ENCODE measurements at places on chromosomes 5 and 9.

DNA sequence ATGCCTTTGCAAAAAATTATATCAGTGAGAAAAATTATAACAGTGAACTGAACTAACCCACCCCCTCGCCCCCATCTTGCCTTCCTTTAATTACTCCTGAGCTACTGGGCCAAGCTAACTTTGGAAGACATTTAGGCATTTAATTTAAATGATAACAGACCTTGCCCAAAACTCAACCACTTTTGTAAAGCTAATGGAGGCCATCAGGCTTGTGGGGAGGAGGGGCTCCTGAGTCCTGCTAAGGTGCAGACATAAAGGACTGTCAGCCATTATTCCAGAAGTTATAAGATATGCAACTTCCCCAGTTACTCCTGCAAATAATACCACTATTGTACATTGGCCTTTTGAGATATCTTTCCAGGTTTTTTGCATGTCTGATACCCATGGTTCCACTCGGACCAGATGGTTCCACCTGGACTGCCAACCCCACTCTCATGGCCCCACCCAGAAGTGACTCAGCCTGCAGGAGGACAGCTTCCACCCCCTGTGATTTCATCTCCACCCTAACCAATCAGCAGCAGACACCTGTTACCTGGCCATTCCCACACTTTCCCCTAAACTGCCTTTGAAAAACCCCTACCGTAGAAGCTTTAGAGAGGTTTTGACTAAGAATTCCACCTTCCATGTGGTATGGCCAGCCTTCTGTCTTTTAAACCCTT lies 805.4 kb upstream of the CDH6 start:
- DNase-seq = no peak

GRCh38 chr5:154518438-154518867 lies 40.4 kb upstream of the HAND1 start:
- no peak for DNase-seq

DNA sequence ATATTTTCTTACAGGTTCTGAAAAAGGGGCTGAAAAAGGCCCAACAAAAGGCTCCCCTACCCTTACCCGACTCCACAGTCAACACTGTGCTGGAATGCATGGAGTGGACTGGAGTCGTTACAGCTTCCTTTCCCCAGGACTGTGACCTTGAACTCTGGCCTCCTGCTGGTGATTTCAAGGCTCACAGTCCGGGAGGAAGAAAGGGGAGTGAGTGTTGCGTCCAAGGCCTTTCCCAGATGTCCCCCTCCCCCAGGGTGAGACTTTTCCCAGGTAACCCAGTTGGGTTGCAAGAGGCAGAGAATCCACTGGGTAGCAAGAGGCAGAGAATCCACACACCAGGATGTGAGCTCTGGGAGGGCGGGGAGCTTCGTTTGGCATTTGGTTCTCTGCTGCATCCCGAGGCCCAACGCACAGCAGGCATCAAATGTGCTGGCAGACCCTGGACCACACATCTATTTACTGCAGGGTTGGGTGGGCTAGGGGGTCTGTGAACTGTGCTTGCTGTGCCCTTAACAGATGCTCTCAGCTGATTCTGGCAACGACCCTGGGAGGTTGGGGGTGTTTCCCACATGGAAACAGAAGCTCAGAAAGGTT lies 37.5 kb downstream of the FABP6 start:
- no peak for DNase-seq

GRCh38 chr5:172762214-172763119 lies 8.5 kb downstream of the DUSP1 start:
- no peak for DNase-seq

- peak; percentile 6 for DNase-seq
Measured at GRCh38 chr5:154157483-154158378, 32.8 kb upstream of the GALNT10 start.

DNA sequence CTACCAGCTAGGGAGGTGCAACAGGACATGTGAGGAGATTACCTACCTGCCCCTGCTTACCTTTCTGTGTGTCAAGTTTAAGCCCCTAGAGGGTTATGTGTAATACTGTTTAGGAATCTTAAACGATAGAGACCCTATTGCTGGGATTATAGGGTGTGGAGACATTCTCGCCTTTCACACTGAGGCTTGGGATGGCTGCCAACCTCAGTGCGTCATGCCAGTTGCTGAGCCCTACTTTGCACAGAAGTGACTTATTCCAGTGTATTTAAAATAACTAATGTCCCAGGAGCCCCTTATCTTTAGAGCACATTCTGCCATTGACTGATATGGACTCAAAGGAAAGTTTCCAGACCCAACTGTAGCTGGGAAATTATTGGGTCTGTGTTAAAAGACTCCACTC lies 76.6 kb upstream of the XPA start:
- DNase-seq = no peak

DNA sequence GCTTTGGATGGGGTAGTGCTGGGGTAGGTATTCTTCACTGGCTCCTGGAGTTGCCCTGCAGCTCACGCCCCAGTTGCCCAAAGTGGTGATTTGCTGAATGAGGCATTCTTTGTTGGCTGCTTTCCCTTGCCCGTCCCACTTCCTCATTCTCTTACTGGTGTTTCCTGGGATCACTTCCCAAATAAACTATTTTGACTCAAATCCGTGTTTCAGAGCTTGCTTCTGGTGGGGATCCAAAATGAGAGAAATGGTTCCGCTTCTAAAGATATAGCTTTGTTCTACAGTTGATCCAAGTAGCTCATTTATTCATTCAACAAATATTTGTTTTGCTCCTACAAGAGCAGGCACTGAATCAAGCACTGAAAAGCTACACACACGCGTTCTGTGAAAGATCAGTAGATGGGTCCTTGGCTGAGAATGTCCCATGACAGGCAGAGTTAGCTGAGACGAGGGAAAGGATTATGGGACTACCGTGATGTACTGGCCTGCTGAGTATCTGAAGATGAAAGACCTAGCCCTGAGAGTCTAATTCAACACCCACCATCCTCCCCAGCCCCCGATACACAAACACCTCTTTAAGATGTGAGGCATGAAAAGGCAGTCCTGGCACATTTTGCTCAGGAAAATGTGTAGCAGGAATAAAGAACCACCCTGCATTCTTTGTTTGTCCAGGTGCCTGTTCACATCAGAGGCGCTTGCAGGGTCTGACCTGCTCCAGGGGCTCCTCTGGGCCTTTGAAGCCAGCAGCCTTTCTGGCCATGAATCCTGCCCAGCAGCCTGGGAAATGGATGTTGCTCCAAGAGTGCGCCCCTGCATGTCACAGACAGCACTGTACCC lies 143.1 kb upstream of the RANBP3L start:
- no peak for DNase-seq

DNA sequence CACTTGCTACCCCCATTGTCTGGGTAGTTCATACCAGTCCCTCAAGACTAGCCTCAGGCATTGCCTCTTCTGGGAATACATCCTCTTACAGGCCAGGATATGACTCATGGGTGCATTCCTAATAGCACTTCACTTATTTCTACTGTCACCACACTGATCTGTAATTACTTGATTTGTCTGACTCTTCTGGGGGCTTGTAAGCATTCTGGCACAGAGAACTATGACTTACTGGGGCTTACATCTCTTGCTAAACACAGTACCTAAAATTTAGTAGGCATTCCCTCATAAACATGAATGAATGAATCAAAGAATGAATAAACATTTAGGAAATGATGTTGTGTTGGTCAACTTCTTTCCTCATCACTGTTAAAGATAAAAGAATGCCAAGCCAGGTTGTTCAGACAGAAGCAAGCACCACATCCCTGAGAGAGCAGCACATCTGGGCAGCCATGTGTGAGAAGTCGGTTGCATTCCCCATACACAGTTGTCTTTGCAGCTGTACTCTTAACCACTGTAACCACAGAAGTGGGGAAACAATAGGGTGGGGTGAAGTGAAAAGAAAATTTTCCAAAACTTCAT lies 27.6 kb downstream of the IL7R start:
- DNase-seq = no peak

DNA sequence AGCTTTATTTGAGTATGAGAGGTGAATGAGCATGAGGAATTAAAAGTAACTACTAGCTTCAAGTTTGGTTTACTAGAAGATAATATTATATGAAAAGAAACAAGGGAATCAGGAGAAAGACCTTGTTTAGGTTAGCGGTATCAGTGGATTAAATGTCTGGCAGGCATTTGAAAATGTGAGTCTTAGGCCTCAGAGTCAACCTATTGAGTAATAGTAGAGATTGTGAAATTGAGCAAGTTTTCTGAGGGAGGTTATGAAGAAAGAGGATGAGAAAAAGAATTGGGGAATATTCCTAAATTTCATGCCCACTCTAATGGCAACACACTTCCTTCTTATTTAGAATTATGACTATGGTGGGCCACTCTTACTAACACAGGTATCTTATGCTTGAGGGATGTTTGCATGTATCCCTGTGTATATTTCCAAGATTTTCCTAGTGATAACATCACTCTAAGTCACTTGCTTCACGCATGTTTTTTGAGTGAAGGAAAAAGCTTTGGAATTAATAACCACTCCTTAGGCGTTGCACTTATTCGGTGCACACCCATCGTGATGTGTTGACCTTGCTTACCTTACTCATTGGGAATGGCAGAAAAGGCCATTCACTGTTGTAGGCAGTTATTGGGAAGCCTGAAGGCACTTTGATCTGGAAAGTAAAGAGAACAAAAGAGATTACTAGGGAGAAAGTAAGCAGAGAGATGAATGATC lies 8.2 kb upstream of the ELL2 start:
- no peak for DNase-seq

DNA sequence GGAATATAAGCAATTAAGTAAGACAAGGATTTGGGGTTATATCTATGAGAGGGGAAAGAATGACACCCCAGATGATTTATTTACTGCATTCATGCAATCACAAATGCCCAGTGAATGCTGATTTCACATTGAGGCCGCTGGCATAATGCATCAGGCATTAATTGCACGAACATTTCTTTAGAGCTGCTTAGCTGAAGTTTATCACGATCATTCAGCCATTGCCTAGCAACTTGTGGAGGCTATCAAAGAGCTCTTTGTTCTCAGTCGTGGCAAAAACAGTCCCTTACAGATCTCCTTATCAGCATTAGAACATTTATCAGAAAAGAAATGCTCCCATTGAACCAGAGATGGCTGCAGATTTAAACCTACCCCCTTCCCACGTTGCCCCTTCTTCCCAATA lies 88.7 kb upstream of the PRRC1 start:
- DNase-seq = no peak

GRCh38 chr9:124198331-124198730 lies 59.4 kb upstream of the NEK6 start:
- no peak for DNase-seq

DNA sequence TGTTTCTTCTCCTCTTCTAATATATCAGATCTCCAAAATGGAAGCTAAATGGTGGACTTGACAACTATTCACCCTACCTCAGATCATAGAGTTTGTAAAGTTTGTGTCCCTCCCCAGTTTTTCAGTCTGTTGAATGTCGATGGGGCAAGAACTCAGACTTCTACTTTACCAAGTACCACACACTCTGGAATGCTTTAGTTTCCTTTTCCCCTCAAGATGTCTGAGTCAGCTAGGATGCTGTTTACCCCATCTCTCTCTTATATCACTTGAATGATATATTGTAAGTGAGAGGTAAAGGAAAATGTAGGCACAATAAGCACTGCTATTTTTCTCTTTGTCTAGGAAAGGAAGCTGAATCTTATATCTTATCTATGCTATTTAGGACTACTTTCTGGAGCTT lies 25.9 kb upstream of the TAL2 start:
- DNase-seq = no peak

DNA sequence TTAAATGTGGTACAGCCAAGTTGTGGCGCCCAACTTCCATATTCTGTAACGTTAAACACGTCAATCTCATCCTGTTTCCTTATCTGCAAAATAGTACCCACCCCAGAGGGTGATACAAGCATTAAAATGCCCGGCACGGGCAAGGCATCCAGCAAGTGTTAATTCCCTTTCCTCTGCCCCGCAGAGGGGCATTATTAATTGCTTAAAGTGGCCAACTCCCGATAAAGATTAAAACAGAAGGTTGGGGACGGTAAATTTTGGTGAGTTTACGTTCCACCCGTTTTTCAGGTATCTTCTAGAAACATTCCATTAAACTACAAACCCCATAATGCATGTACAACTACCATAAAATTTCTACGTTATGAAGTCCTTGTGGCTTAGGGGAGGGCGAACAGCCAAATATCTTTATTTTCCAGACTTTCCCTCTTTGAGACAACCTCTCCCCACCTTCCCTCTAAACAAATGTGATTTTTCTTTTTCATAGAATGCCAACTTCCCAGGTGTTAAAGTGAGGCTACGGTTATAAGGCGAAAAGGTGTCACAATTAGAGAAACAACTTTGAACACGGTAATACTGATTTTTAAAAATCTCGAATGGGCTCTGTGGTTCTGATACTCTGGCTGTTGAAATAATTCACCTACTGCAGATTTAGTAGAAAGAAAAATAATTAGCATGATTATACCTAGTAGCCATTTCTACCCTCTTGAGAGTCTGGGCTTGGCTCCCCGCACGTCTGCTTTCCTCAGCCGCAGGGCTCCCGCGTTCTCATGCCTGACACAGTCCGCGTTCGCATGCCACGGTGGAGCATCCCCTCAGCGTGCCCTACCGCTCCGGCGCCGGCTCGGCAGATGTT lies 1.2 kb upstream of the GPBP1 start:
- DNase-seq = peak; percentile 60

- no peak for DNase-seq
Measured at GRCh38 chr5:15007646-15008045, 136.1 kb upstream of the ANKH start.

GRCh38 chr9:123395276-123395688 lies 39.3 kb downstream of the CRB2 start:
- DNase-seq = no peak

- DNase-seq = no peak
Measured at GRCh38 chr9:84139296-84140070, 158.9 kb downstream of the RMI1 start.

DNA sequence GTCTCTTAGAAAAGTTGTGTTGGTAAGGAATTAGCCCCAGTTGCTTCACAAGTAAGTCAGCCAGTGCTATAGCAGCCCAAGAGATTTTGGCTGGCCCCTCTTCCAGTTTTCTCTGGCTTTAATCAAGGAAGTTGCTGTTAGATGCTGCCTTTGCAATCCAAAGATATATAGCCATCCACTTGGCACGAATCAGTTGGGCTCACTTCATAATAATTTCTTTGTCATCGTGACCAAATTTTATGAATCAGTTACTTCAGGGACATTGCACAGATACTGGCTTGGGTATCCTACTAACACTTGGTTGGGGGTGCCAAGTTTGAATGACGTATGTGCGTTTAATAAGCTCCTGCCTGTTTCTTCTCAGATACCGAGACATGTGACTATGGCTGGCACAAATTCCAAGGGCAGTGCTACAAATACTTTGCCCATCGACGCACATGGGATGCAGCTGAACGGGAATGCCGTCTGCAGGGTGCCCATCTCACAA lies 81.5 kb downstream of the VCAN start:
- DNase-seq = no peak
